Mesothelial cell of epicardium (in vitro differentiated cells): ENCODE measurements at places on chromosomes 7 and 10. TPM values are rescaled to one million over a fixed set of nuclear protein-coding genes. Genes with fewer than 3 reads are reported as not detected.

SPOCK2 gene
- total RNA-seq, result 26.7 to 32.4 TPM (median 28.5 TPM) in 3 replicates

CC2D2B gene
- total RNA-seq, result 0.32 to 0.78 TPM (median 0.33 TPM) in 3 replicates

LIPF gene
- not detected in 3 replicates for total RNA-seq

PON3 gene
- total RNA-seq, result not detected in 3 replicates

CPA2 gene
- 0.54 to 0.73 TPM (median 0.72 TPM) in 3 replicates for total RNA-seq

SKIDA1 gene
- total RNA-seq, result 9.7 to 10.4 TPM (median 9.7 TPM) in 3 replicates

EPHA1 gene
- total RNA-seq, result 23.2 to 28.8 TPM (median 27.3 TPM) in 3 replicates

C10orf67 gene
- total RNA-seq, result 0.11 to 0.22 TPM in 2 of 3 replicates, not detected in the other

ZNF503 gene
- 58.0 to 59.9 TPM (median 58.3 TPM) in 3 replicates for total RNA-seq

LIPJ gene
- 0.18 to 0.47 TPM (median 0.22 TPM) in 3 replicates for total RNA-seq

ODAD2 gene
- total RNA-seq, result 0.24 to 0.80 TPM (median 0.25 TPM) in 3 replicates

PAPOLB gene
- total RNA-seq, result 0.11 to 0.22 TPM (median 0.20 TPM) in 3 replicates

NME8 gene
- total RNA-seq, result 0.86 to 1.2 TPM (median 1.1 TPM) in 3 replicates

PTPRE gene
- 2.0 to 2.6 TPM (median 2.1 TPM) in 3 replicates for total RNA-seq

LMTK2 gene
- total RNA-seq, result 22.0 to 23.1 TPM (median 23.0 TPM) in 3 replicates

SH3PXD2A gene
- total RNA-seq, result 33.5 to 36.8 TPM (median 34.4 TPM) in 3 replicates

HOXA3 gene
- 197 to 209 TPM (median 201 TPM) in 3 replicates for total RNA-seq

C10orf143 gene
- total RNA-seq, result 2.2 to 3.4 TPM (median 2.9 TPM) in 3 replicates

RARRES2 gene
- 24.9 to 26.4 TPM (median 26.2 TPM) in 3 replicates for total RNA-seq

KIF11 gene
- 18.0 to 19.5 TPM (median 19.4 TPM) in 3 replicates for total RNA-seq

MUC12 gene
- total RNA-seq, result 0.73 to 1.4 TPM (median 1.1 TPM) in 3 replicates

DGKB gene
- total RNA-seq, result 3.1 to 3.9 TPM (median 3.5 TPM) in 3 replicates

TRPV5 gene
- 0.18 to 0.56 TPM (median 0.29 TPM) in 3 replicates for total RNA-seq

WDR86 gene
- total RNA-seq, result 259 to 274 TPM (median 266 TPM) in 3 replicates

TUBAL3 gene
- 0.11 to 0.22 TPM in 2 of 3 replicates, not detected in the other for total RNA-seq

DRGX gene
- not detected in 3 replicates for total RNA-seq

OR13A1 gene
- 0.13 to 0.35 TPM (median 0.16 TPM) in 3 replicates for total RNA-seq

AMPH gene
- total RNA-seq, result 2.0 to 2.4 TPM (median 2.3 TPM) in 3 replicates

PTF1A gene
- total RNA-seq, result not detected in 3 replicates

KLLN gene
- 1.1 to 1.2 TPM (median 1.2 TPM) in 3 replicates for total RNA-seq

THSD7A gene
- total RNA-seq, result 9.5 to 13.4 TPM (median 10.9 TPM) in 3 replicates

BEND7 gene
- 37.9 to 40.7 TPM (median 38.2 TPM) in 3 replicates for total RNA-seq

THAP5 gene
- 23.2 to 28.4 TPM (median 25.9 TPM) in 3 replicates for total RNA-seq

VWDE gene
- 23.8 to 24.7 TPM (median 24.3 TPM) in 3 replicates for total RNA-seq

WDR91 gene
- total RNA-seq, result 15.0 to 17.4 TPM (median 16.5 TPM) in 3 replicates

PRLHR gene
- total RNA-seq, result not detected in 3 replicates

AKR1E2 gene
- total RNA-seq, result 7.9 to 9.3 TPM (median 8.4 TPM) in 3 replicates

ENTPD7 gene
- 20.6 to 21.2 TPM (median 21.1 TPM) in 3 replicates for total RNA-seq

CDK14 gene
- total RNA-seq, result 64.6 to 70.4 TPM (median 68.5 TPM) in 3 replicates

OR6B1 gene
- not detected in 3 replicates for total RNA-seq

GHITM gene
- 59.0 to 61.9 TPM (median 60.7 TPM) in 3 replicates for total RNA-seq

ADAM8 gene
- total RNA-seq, result 14.3 to 16.9 TPM (median 16.9 TPM) in 3 replicates

ASB4 gene
- total RNA-seq, result 0.07 to 0.29 TPM (median 0.09 TPM) in 3 replicates

MYL10 gene
- not detected in 3 replicates for total RNA-seq

ANKRD30A gene
- not detected in 3 replicates for total RNA-seq
